ENCODE measurements at places on chromosomes 4 and X. TPM values are rescaled to one million over a fixed set of nuclear protein-coding genes. Genes with fewer than 3 reads are reported as not detected.

Gene STPG2
- 7.3 TPM for total RNA-seq

Gene DNAAF6
- not detected for total RNA-seq

Gene TRIML2
- total RNA-seq, result not detected

GRCh38 chrX:40170830-40171512 is 73.2 kb upstream of the BCOR start:
- DNase-seq, result no peak

GRCh38 chrX:317424-318067 is 1.1 kb downstream of the GTPBP6 start:
- DNase-seq, result peak; percentile 80

- no peak for DNase-seq
Measured at GRCh38 chr4:148425327-148426110, 16.7 kb downstream of the NR3C2 start.

DNA sequence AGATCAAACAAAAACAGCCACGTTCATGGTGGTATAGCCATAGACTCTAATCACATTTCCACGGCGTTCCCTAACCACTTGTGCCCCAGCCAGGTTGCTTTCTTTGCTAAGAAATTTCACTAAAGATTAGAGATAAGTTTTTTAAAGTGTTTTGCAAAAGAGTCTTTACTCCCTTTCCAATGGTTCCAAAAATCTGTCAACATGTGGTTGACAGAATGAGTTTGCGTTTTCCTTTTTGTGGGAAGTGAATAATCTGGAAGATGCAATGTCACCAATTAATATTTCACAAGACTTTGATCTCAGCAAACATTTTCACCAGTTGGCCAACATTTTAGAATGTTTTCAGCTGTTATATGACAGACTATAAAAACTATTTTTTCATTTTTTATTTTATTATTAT is 35.3 kb downstream of the CXCL1 start:
- no peak for DNase-seq

GRCh38 chr4:110002326-110002725 is 89.6 kb downstream of the EGF start:
- DNase-seq, result no peak
